ENCODE measurements at places on chromosomes 5 and 9.

- no peak for DNase-seq
Measured at GRCh38 chr5:171029401-171029800, 167.6 kb downstream of the RANBP17 start.

- peak; percentile 61 for DNase-seq
Measured at GRCh38 chr9:133717113-133718031, 20.8 kb downstream of the SARDH start.

- DNase-seq = no peak
Measured at GRCh38 chr9:4590430-4591122, 71.5 kb upstream of the PLPP6 start.

GRCh38 chr9:94872891-94873511 lies 146.5 kb downstream of the AOPEP start:
- DNase-seq = no peak

DNA sequence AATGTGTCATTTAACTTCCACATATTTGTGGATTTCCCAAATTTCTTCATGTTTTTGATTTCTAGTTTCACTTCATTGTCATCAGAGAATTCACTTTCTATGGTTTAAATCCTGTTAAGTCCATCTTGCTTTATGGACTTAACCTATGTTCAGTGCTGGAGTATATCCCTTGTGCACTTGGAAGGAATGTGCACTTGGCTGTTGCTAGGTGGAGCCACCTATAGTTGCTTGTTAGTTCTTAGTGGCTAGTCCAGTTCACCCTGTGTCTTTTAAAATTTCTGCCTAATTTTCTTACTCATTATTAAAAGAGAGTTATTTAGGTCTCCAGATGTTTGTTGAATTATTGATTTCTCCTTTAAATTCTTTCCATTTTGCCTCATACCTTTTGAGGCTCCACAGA lies 1472.5 kb upstream of the CDH6 start:
- DNase-seq = no peak

DNA sequence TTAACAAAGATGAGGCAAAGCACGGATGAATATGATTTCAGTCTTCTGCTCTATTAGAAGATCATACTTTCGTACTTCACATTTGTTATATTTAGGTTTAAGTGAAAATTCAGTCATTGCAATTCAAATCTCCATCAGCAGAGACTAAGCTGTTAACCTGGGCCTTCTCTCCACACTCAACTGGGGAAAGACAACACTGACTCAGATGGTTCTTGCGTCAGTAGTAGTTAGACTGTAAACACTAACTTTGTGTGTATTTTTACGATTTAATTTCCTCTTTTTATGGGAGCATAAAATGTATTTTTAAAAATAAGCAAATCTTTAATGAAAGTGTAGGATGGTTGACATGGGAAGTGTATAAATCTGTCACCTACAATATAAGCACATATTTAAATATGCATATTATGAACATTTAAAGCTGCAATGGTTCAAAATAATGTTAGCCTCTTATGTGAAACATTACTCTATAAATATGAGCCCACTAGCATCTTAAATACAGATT lies 42.7 kb upstream of the ZNF608 start:
- DNase-seq = no peak

DNA sequence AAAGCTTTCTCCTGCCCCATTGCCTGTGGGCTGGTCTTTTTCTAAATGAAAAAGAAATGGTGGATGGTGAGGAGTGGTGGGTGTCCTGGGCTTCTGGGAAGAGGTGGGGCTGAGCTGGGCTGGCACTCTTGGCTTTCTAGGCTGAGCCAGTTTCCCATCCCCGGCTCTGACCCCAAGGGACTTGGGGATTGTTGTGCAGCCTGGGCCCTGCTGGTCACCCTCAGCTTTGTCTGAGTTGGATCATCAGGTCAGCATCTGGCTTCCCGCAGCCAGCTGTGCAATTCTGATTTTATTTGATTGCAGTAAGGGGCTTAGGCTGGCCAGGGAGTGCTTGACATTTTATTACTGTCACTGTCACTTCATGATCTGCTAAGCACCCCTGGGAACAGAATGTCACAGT lies 25.3 kb downstream of the GLRA1 start:
- DNase-seq = no peak
